ENCODE measurements at places on chromosomes 5 and 9.
A peak's percentile ranks its signal among the peaks of the same experiment; 100 is the strongest.

GRCh38 chr5:113825176-113825575 is 311.7 kb downstream of the YTHDC2 start:
- no peak for DNase-seq

GRCh38 chr5:8473827-8474568 is 605.0 kb downstream of the MTRR start:
- no peak for DNase-seq

GRCh38 chr5:67897431-67897830 is 318.1 kb upstream of the PIK3R1 start:
- no peak for DNase-seq

DNA sequence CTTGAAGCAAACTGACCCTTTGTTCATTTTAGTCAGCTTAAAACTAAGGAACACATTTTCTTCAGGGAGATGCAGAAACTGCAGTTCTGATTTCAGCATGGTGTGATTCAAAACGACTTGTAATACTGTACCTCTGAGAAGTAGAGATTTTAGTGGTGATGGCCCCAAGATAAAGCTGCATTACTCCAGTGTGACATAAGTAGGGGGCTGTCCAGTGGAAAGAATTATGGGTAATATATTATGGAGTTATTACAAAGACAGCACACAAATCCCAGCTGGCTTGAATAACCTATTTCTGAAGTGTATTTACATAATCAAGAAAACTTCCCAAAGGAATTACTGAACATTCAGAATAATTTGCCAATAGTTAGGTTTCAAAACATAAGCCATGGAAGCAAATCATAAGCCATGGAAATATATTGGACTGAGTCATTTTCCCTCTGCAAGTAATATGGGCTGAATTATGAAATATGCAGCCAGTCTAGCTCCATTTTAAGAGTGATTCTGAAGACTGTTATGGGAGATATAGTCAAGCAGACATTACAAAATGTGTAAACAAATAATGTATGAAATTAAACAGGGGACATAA is 133.7 kb upstream of the FBXL17 start:
- no peak for DNase-seq

- DNase-seq = no peak
These were observed 6.9 kb downstream of the YTHDC2 start for GRCh38 chr5:113520429-113520828.

DNA sequence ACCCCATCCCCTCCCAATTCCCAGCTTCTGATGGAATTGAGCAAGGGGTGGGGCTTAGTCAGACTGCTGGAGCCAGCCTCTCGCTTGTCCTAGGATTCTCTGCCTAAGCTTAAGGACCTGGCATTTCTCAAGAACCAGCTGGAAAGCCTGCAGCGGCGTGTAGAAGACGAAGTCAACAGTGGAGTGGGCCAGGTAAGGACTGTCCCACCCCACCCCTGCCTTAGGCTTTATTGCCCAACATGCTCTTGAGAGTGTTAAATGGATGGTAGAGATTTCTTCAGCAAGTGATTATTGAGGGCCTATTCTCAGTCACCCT is 1.1 kb downstream of the SLC35A4 start:
- DNase-seq = no peak

- DNase-seq = no peak
These were observed 2.6 kb upstream of the TXNDC8 start for GRCh38 chr9:110340306-110340705.

DNA sequence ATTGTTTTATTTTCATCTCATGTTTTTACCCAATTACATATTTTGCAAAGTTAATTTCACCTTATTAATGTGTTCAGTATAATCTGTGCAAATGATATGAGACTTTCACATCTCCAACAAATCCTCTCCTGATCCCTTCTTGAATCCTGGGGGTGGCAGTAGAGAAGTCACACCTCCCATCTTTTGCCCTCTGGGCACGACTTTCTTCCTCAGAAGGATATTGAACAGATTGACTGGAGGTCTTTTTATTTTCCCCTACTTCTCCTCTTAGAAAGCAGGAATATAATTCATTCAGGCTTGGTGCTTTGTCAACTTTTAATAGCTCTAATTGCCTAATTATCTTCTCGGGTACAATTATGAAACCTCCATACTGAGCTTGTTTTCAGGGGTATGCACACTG is 1037.1 kb upstream of the NUDT12 start:
- no peak for DNase-seq

- no peak for DNase-seq
These were observed 97.7 kb downstream of the NPR3 start for GRCh38 chr5:32808783-32809182.

GRCh38 chr5:60685700-60686099 is 14.3 kb downstream of the DEPDC1B start:
- no peak for DNase-seq

DNA sequence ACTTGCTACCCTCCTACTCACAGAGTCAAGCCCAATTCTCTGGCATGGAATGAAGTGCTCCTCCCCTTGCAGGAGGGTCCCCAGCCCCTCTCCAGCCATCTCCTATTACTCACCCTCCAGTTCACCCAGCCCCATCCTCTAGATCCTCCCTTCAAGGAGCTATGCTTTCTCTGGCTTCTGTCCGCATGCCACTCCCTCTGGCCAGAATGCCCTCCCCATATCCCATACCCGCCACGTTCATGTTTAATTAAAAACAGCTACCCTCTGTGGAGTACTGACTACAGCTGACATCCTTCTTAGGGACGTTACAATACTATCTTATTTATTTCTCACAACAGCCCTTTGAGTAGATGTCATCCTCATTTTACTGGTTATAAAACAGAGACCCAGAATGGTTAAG is 3.0 kb downstream of the F2R start:
- DNase-seq = no peak

GRCh38 chr5:104646416-104646815 is 1083.8 kb upstream of the NUDT12 start:
- DNase-seq = no peak

- no peak for DNase-seq
These were observed 280.6 kb downstream of the EBF1 start for GRCh38 chr5:158819095-158819494.

GRCh38 chr5:157295247-157295646 is 29.3 kb downstream of the CYFIP2 start:
- no peak for DNase-seq

DNA sequence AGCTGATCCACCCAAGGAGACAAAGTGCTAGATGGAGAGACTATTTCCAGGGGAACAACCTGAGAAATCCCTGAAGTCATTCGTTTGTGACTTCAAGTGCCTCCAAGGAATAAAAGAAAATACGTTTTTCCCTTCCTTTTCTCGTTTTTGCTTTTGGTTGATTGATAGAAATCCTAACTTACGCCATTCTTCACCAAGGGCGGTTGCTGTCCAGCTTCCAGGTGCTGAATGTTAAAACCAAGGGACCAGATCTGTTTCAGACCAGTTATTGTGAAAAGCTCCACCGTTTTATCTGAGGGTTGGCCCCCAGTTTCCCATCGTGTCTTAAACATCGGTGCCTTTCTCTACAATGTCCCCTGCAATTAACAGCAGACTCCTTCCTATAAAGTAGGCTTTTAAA is 600.7 kb upstream of the SGCD start:
- no peak for DNase-seq

DNA sequence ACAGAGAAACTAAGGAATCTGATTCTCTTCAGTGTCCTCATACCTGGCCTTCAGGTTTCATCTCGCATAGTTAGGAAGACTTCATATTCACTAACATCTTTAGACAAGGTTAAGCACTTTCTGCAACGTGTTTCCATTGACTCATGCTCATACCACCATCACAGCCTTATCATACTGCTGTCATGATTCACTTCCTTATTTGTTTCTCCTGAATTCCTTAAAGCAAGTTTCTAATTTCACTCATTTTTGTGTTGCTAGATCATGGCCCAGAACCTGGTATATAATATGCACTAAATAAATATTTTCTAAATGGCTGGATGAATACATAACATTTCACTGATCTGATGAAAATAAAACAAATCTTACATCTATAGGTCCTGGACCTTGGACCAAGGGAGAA is 472.9 kb downstream of the PRELID2 start:
- no peak for DNase-seq

GRCh38 chr9:4510546-4511322 is 20.5 kb downstream of the SLC1A1 start:
- no peak for DNase-seq

GRCh38 chr5:172692981-172693380 is 51.9 kb downstream of the NEURL1B start:
- no peak for DNase-seq

DNA sequence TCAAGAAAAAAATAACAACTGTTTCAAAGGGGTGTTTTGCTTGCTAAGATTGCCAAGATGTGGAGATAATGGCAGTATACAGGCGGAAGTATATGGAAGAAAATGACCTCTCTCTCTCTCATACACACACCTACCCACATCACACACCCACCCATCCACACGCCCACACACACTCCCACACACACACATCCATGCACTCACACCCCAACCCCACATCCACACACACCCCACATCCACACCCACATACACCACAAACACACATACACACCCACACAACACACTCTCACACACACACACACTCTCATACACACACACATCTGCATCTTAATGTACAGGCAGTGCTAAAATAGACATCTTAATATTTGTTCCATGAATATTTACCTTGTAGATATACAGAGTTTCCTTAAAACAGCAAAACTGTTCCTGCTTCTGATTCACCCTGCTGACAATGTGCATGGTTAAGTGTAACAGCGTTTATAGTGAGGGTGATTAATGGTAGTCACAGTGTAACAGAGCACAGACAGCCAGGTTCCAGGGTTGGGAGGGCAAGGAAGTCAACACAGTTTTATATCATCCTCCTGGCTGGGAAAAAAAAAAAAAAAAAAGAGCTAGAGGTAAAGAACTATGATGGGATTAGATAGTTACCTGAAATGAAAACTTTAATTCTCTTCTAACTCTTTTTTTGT is 8.3 kb downstream of the BHMT2 start:
- DNase-seq = no peak

DNA sequence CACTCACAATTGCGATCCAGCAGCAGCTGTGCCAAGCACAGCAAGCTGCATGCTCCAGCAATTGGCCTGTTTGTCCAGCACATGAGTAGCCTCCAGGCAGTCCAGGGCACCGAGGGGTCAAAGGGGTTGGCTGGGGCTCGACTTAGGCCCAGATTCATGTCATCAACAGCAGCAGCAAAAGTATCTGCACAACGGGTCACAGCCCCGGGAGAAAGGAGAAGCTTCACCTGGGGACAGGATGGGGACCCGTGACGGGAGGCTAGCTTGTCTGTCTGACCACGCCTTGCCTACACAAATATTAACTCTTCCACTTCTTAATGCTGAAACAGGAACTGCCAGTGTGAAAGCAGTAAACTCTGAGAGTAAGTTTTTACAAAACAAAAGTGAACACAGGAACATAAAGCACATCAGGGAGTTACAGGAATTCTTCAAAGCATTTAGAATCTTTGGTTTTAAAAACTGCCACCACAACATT is 191.2 kb downstream of the PIK3R1 start:
- DNase-seq = no peak

GRCh38 chr5:1414311-1415058 is 30.8 kb downstream of the SLC6A3 start:
- no peak for DNase-seq

DNA sequence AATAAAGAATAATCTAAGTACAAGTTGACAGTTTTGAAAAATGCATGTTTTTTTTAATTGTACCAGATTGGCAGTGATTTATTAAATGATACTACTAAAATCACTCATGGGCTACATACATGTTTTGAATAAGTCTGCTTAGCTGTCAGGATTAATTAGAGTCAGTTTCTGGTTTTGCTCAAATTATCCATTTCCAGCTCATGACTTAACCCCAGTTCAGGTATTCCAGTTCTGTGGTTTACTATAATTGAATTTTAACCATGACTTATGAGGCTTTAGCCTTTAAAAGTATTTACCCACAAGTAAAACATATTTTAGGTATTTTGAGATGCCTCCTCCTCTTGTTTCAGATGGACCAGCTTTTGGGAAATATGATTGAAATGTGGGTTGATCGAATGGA is 17.8 kb upstream of the LRRC70 start:
- no peak for DNase-seq

DNA sequence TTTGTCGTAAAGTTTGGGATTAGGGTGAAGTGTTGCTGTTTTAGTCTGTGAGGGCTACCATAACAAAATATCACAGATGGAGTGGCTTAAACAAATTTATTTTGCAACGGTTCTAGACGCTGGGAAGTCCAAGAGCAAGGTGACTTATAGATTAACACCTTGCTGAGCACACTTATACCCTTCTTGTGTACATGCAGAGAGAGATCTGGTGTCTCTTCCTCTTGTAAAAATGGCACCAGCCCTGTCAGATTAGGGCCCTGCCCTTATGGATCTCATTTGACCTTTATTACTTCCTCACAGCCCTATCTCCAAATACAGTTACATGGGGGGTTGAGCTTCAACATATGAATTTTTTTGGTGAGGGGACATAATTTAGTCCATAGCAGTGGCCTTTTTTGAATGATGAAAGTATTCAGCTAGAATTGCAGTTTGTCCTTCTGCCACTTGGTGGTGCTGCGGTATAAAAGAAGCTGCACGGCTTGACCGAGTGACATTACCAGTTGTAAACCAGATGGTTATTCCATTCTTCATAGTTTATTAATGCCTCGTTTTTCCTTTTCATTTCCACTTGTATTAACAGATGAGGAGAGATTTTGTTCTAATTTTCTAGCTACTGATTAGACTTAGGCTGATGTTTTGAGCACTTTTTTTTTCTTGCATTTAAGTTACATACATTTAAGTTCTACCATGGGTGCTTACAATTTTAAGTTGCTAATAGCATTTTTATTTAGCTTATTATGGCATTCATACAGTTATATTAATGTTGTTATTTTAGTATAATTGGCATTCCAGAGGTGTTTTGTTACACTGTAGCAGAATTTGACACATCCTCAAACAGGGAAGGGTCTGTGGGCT is 19.4 kb downstream of the DCP2 start:
- DNase-seq = peak; percentile 64

GRCh38 chr5:39355324-39355723 is 9.0 kb downstream of the C9 start:
- DNase-seq = no peak

DNA sequence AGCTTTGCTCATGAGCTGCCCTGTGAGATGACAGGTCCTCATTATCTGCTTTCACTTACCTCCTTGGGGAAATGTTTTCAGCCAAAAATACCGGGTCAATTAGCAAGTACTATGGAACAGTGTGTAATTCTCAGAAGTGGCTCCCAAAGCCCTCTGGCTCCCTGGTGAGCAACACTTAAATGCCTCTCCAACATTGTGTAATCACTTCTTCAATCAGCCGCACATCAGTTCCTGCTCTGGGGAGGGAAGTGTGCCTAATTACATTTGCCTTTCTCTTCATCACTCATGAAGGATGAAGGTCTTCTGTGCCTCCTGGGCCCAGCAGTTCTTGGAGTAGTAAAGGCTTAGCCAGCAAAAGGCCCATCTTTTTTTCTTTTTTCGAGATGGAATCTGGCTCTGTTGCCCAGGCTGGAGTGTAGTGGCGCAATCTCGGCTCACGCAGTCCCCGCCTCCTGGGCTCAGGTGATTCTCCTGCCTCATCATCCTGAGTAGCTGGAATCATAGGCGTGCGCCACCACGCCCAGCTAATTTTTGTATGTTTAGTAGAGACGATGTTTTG is 23.1 kb downstream of the NIM1K start:
- no peak for DNase-seq

GRCh38 chr5:134491841-134492442 is 33.5 kb upstream of the JADE2 start:
- DNase-seq = no peak

GRCh38 chr5:65061250-65061973 is 292.7 kb downstream of the CWC27 start:
- no peak for DNase-seq

- DNase-seq = no peak
These were observed 271.8 kb downstream of the NNT start for GRCh38 chr5:43874772-43875171.
